ENCODE measurements at places on chromosomes 2 and 18. TPM values are rescaled to one million over a fixed set of nuclear protein-coding genes. Genes with fewer than 3 reads are reported as not detected.

Gene ARHGEF33
- 0.22 TPM for total RNA-seq

Gene DYNC2LI1
- total RNA-seq: 15.1 TPM

Gene KCNK3
- total RNA-seq: 5.1 TPM

Gene MYO3B
- total RNA-seq: 0.35 TPM

Gene C1QL2
- not detected for total RNA-seq

Gene TRPM8
- 4.1 TPM for total RNA-seq

Gene RIF1
- total RNA-seq: 26.2 TPM

GRCh38 chr2:100246163-100247145 is 75.8 kb downstream of the LONRF2 start:
- DNase-seq: no peak

DNA sequence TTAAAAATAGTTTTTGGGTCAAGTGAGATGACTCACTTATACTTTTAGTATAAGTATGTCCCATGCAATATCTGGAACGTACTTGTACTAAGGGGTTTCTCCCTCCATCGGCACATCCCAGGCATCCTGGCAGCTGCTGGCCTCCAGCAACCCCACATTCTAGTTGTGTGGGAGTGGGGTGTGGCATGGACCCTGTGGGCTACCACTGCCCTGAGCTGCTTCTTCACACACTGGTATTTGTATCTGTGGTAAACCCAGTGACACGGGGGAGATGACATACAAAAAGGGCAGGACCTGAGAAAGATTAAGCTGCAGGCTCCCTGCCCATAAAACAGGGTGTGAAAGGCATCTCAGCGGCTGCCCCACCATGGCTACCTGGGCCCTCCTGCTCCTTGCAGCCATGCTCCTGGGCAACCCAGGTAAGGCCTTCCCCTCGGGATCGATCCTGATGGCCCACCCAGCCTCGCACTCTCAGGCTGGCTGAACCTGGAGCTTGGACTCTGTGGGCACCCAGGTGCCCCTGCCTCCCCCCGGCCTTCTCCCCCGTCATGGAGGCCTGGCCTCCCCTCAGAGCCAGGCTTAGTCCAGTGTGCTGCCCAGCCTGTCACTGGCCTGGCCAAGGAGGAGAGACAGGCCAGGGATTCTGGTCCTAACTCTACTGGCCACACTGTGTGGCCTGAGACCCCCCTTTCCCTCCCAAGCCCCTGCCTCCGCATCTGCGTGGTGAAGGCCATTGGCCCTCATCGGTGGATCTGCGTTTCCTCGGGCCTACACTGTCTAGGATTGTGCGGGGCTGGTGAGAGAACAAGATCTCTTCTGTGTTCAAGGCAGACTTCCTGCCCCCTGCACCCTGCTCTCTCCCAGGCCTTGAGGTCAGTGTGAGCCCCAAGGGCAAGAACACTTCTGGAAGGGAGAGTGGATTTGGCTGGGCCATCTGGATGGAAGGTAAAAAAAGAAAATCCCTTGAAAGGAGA is at the start of gene GNLY:
GNLY (plus strand) TSS at position 307 of the 974 bp plus-strand sequence; CDS start at position 368, 61 bp downstream.
- DNase-seq: no peak

DNA sequence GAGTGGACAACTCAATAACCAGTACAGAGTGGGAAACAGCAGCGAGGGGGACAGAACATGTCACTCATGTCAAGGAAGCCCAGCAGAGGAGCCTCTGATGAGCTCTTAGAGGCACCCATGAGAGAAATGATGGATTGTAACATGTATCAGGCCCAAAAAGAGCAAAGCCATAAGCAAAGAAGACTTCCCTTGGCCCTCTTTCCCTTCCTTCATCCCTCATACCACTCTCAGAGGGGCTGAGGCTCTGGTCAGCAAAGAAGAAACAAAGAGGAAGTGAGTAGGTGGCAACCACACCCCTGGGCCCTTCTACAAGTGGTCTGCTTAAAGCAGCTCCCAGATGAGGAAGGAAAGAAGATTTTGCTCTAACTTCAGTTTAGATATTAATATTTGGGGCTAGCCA is 112.8 kb downstream of the CDC42EP3 start:
- no peak for DNase-seq

- DNase-seq: no peak
Observed at GRCh38 chr2:156396126-156396525, 40.1 kb upstream of the GPD2 start.

DNA sequence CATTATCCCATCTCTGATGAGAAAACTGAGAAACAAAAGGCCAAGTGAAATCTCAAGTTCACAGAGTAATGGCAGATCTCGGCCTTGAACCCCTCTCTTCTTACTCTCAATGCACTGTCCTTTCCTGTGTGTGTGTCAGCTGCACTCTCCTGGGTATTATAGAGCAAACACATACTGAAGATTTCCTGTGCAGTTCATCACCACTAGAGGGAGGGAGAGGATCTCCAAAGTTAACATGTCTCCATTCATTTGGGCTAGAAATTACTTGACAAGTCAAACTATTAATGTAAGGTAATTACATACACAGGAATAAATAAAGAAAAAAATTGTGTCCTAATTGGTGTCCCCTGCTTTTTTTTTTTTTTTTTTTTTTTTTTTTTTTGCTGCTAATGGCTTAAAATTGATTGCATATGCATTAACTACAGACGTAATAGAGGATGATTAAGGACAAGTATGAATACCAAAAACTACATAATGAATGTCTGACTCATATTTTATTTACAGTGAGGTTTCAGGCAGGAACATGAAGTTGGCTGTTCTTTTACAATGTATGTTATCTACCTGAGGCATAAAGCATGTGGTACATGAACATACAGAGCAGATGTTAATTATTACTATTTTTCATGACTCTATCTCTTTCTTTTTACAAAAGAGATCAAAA is 269.2 kb downstream of the NYAP2 start:
- no peak for DNase-seq

- no peak for DNase-seq
Observed at GRCh38 chr2:34011684-34012083, 412.6 kb upstream of the FAM98A start.

GRCh38 chr2:219440388-219441256 is 6.0 kb downstream of the SPEG start:
- no peak for DNase-seq

- no peak for DNase-seq
Observed at GRCh38 chr2:223585666-223586065, 16.5 kb downstream of the SCG2 start.

- no peak for DNase-seq
Observed at GRCh38 chr2:238322001-238322411, 1.7 kb downstream of the TRAF3IP1 start.

DNA sequence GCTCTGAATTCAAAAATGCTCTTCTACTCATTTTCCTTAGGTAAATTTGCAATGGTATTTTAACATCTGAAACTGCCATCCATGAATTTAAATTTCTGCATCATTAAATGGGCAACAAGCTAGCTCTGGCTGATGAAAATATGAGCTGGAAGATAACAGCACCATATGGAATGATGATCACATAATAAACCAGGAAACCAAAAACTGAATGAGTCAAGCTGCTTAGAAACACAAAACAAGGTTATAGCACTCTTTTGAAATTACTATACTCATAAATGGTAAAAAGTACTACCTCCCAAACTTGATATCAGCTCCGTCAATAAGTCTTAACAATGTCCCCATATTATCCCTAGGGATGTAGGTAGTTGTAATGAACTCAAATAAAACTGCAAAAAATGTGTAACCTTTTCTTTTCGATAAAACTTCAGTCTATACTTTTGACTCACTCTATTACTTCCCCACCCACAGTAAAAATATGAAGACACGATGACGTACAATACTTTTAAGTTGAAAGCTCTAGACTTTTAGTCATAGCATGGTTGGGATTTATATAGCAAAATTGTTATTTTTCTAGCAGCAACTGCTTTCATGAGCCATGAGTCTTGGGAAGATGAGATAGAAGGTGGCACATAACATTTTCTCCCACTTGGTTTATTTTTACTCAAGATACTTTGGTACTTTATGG is 396.7 kb downstream of the CDH2 start:
- DNase-seq: no peak

DNA sequence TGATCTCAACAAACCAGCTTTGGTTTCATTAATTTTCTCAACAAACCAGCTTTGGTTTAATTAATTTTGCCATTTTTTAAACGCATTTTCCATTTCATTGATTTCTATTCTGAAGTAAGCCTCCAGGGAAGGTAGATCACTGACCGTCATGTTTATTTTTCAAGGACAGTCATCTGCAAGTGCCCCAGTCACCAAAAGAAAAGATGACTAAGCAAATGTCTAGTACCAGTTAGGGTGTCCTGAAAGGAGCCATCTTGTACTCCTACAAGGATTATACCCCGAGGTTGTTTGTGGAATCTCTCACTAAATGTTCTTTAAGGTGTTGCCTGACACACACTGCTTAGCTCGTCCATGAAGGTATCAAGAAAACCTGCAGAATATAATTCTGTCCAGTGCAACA is 6.1 kb upstream of the UGT1A8 start:
- DNase-seq: no peak

- DNase-seq: no peak
Observed at GRCh38 chr18:45571195-45571594, 44.1 kb upstream of the SLC14A2 start.

- no peak for DNase-seq
Observed at GRCh38 chr18:70028734-70029133, 81.1 kb upstream of the CD226 start.

GRCh38 chr2:216842636-216843035 is 17.2 kb downstream of the TNP1 start:
- DNase-seq: no peak

Data from epithelial cell of proximal tubule (primary cell).